ENCODE measurements at places on chromosomes 2 and 18.

DNA sequence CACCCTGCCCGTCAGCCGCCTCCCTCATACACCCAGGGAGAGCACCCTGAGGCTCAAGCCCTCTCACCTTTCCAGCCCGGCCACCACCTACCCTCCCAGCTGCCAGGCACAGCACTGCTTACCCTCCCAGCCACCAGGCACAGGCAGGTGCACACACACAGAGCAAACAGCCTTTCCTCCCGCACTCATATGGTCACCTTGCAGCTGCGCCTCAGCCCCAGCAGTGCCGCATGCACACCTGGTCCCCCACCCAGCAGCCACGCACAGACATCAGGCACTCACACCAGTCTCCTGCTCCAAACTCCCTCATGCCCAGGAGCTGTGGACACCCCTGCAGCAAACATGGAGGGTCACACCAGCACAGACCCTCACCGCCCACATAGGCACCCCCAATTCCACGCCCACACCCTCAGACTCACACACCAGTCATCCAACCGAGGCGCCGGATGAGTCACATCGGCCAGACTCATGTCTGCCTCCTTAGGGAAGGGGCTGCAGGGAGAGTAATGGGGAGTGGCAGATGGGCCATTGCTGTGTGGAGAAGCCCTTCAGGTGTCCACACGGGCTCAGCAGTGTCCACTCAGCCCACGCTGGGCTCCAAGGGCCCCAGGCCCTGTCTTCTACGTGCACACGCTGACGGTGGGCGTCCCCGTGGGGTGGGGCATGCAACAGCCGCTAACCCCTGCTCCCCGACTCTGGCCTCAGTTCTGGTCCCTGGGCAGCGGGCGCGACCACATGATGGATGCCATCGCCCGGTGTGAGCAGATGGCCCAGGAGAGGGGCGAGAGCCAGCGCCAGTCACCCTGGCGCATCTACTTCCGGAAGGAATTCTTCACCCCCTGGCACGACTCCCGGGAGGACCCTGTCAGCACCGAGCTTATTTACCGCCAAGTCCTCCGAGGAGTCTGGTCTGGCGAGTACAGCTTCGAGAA lies 22.3 kb upstream of the GPR17 start:
- no peak for ATAC-seq

- ATAC-seq: peak; percentile 62
These were observed 17.7 kb downstream of the MBOAT2 start for GRCh38 chr2:8985561-8986326.

- no peak for ATAC-seq
These were observed at the start of gene ACTG2 for GRCh38 chr2:73892631-73893329. TSS of gene ACTG2 (plus strand) at chr2:73893008. CDS start at chr2:73901312, 8,304 bp downstream.

DNA sequence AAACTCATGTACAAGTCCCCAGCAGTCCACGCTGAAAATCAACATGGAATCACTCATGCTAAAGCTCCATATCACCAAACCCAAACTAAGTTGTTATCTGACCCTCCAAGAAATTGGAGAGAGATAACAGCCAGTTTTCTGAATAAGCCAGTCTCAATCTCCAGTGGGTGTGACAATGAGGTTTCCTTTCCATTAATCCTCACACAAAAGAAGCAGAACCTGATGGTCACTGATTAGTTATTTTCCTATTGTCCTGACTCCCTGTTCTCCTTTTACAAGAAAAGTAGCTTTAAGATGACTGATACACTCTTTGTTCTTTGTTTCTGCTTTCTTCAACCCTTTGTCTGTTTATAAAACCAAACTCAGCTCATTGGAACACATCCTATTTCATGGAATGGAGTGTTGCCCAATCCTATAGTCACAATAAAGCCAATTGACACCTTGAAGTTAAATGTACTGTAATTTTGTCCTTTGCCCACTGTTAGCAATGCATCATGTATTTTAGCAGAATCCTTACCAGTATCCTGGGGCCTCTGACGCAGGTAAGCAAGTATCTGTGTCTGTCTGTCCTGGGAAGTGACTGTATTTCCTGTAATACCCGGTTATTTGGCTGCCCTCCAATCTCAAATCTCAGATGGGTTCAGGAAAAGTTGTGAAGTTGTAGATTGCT lies 30.6 kb upstream of the SH3RF3 start:
- ATAC-seq: no peak

GRCh38 chr18:9057646-9058045 lies 44.9 kb upstream of the NDUFV2 start:
- no peak for ATAC-seq

- peak; percentile 36 for ATAC-seq
These were observed 76.3 kb upstream of the WDSUB1 start for GRCh38 chr2:159362816-159363251.

DNA sequence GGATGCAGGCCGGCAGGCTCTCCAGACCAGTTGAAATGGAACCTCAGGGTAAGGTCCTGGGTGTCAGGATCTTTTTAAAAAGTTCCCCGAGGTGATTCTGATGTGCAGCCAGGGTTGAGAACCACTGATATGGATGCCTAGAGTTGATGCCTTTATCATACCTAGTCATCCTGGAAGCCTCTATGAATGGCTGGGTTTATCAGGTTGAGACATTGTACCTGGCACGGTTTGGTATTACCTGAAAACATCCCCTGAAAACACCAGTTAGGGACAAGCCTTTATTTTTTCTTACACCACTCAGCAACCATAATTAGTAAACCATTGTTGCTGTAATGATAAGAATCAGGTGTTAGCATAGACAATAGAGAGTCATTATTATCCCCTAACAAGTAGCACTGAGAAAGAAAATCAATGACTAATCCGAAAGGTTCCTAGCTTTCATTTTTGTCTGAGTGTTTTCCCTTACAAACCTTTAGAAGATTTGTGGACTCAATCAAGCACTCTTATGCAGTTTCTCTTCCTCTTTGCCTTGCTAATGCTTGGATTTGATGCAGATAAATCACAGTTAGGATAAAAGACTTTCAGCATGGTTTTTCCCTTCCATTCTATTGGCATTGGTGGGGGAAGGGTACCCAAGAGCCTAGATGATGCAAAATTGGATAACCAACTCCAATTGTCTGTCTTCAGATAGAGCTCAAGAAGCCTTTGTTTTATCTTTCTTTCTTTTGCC lies 116.5 kb upstream of the LYPD6 start:
- ATAC-seq: no peak

GRCh38 chr2:215460682-215461382 lies 25.0 kb upstream of the FN1 start:
- no peak for ATAC-seq

GRCh38 chr18:48590678-48591077 lies 51.8 kb downstream of the CTIF start:
- no peak for ATAC-seq

DNA sequence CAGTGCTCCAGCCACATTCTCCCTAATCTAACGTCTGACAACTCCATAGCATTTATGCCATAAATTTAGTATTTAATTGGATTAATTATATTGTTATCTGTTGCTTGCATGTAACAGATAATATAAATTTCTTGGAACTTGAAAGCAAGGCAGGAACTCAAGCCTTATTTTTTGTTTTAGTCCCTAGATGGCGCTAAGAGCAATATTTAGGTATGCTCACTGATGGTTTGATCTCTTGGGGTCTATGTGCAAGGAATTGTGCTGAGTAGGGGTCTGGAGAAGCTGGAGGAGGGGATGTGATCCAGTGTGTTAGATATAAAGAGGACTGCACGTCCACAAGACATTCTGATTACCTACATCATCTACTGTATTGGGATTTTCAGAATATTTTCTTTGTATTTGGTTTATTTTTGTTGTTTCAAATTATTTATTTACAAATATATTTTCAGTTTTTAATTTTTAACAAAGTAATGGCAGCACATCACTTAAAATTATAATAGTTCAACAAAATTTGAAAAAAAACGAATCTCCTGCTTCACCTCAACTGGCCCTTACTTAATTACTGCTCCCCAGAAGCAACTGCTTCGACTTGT lies 32.8 kb downstream of the KATNAL2 start:
- ATAC-seq: no peak

DNA sequence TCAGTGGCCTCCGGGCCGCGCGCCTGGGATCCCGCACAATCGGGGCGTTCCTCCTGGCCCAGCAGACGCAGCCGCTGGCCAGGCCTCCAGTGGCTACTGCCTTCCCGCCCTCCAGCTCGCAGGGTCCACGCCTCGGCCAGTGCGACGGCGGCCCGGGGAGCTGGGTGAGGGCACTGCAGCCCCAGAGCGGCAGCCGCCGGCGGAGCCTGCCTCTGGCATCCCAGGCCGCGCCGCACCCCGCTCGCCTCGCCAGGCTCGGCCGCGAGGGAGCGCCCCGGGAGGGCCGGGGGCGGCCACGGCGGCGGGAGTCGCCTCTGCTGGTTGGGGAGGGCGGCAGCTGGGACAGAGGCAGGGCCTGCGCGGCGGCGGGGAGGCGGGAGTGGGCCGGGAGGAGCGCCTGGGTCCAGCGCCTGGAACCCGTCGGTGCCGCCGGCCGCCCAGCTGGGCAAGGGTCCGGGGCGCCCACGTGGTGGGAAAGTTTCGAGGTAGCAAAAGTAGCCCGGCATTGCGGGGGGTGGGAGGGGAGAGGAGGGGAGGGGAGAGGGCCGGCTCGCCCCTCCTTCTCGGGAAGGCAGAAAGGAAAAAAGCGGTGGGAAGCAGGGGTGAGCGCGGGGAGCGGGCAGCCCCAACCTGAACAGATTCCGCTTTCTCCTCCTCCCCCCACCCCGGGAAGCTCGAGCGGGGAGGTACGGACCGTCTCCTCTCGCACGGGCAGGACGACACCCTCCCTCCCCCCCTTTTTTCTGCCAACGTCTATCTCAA lies 1.5 kb upstream of the INHBB start:
- ATAC-seq: no peak

DNA sequence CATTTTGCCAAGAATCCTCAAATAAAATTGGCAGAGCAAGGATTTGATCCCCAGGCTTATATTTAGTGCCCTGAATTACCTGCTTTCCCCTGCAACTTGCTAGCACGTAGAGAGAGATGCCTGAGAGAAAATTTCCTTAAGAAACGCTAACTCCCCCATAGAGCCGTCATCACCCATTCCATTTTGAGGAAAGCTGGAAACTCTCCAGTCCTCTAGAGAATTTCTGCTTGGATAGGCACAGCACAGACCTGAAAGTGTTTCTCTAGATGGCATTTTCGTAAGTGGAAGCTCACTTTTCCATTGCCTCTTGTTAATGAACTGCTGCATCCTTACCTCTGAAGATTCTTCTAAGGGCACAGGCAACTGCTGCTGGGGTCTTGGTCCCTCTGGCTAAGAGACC lies 277.8 kb upstream of the SIX2 start:
- no peak for ATAC-seq

DNA sequence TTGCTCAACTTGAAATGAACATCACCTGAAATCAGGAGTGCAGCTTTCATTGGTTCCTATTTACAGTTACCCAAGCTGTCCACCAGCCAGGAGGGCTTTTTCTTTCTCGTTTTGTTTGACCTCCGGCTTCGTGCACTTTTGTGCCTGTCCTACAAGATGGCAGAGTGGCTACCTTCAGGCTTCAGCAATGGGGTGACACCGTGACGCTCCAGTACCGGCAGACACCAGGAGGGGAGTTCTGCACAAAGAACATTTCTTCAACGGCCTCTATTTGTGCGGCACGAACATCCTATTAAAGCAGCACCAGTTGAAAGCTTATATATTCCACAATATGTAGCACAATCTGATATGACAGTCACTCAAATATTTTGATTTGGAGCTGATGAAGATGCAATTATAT lies 18.3 kb downstream of the RNASEH1 start:
- no peak for ATAC-seq

- ATAC-seq: no peak
These were observed 24.4 kb downstream of the CNOT11 start for GRCh38 chr2:101277111-101277510.

- no peak for ATAC-seq
These were observed 1135.9 kb downstream of the CNTNAP5 start for GRCh38 chr2:125160947-125161346.

DNA sequence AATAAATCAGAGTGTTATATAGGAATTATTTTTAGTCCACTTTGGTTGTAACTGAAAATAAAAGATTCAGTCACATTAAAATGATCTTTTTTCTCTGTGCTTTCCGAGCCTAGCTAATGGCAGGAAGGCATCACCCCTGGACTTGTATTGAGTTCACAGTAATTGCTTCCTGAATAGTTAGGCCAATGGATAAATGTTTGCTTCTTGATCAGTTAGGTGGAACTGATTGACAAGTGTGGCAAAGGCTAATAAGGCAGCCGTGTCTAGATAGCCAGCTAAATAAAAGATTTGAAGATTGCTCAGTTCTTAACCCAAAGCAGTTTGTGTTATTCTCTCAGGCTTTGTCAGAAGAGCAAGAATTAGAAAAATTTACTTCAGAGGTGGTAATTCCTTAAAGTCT lies 20.8 kb downstream of the FAM171B start:
- ATAC-seq: no peak

- ATAC-seq: no peak
These were observed 97.2 kb downstream of the DCC start for GRCh38 chr18:52437161-52437560.

Measured in stimulated activated memory B cell treated with anti-CD40 and anti-IgM and Interleukin-4, amounts not matched to agents 10 μg/mL and 1 μg/mL and 100 μg/mL, for 72 hours (primary cell).